ENCODE measurements at places on chromosomes 11 and 22.

DNA sequence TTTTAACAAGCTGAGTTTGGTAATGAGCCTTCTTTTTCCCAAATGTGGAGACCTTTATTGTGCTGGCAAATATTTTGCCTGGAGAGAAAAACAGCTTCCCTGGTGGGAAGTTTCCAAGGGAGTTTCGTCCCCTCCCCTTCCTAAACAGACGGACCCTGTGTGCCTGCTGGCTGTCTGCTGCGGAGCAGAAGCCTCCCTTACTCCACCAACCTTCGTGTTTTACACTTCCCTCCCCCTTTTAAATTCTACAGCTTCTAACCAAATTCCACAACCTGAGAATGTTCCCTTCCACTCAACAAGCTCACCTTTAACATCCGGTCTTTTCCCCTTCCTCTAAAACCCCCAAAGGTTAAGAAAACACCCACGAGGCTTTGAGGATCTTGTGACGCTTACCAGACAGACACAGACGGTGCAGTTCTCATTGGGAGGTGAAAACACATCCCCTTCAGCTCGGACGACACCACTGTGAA, 17.1 kb downstream of the VWCE start:
- no peak for DNase-seq

- peak; percentile 5 for DNase-seq
These were observed 17.7 kb upstream of the OLFML1 start for GRCh38 chr11:7467652-7468051.

GRCh38 chr11:18384157-18384641, 10.2 kb upstream of the LDHA start:
- DNase-seq, result peak; percentile 94

- peak; percentile 78 for DNase-seq
These were observed 740 bp downstream of the FADS1 start for GRCh38 chr11:61815790-61816735.

GRCh38 chr11:128494418-128495332, 92.7 kb downstream of the ETS1 start:
- DNase-seq, result no peak

DNA sequence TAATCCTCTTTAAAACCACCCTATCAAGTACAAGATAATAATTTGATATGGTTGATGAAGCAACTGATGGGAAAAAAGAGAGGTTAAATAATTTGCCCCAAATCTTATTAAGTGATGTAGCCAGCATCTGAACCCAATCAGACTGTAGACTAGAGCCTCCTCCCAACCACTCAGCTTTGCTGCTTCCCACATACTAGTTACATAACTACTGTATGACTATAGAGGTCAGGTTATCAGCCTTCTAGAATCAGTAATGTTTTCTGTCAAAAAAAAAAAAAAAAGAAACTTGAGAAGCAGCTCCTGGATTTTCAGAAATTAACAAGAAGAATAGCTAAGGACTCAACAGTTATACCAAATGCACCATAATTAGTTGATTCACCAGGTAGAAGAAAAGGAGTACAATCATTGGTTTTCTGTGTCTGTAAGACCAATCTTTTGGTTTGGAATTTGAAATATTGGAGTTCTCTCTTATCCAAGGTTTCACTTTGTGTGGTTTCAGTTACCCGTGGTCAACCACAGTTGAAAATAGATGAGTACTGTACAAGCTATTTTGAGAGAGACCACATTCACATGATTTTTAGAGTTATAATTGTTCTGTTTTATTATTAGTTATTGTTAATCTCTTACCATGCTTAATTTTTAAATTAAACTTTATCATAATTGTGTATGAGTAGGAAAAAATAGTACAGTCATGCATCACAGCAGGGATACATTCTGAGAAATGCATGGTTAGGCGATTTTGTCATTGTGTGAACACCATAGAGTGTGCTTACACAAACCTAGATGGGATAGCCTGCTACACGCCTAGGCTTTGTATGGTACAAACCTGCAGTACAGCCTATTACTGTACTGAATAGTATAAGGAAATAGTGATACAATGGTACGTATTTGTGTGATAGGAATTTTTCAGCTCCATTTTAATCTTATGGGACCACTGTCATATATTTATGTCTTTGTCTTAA, 72.2 kb downstream of the PDHX start:
- peak; percentile 24 for DNase-seq

DNA sequence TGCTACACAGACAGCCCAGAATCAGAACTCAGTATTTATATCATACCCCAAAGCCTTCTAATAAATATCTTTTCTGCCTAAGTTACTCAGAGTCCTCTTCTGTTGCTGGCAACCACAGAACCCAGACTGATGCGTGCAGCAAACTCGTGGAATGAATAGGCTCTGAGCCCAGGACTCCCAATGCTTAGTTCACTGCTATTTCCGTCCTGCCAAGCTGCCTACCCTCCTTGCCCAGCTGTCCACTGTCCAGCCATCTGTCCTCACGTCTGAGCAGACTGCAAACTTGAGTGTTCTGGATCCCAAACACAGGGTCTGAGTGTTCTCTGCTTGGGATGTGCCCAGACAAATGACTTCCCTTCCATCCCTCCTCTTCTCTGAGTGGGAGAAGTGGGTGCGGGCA, 19.4 kb downstream of the PTPN5 start:
- DNase-seq, result no peak

DNA sequence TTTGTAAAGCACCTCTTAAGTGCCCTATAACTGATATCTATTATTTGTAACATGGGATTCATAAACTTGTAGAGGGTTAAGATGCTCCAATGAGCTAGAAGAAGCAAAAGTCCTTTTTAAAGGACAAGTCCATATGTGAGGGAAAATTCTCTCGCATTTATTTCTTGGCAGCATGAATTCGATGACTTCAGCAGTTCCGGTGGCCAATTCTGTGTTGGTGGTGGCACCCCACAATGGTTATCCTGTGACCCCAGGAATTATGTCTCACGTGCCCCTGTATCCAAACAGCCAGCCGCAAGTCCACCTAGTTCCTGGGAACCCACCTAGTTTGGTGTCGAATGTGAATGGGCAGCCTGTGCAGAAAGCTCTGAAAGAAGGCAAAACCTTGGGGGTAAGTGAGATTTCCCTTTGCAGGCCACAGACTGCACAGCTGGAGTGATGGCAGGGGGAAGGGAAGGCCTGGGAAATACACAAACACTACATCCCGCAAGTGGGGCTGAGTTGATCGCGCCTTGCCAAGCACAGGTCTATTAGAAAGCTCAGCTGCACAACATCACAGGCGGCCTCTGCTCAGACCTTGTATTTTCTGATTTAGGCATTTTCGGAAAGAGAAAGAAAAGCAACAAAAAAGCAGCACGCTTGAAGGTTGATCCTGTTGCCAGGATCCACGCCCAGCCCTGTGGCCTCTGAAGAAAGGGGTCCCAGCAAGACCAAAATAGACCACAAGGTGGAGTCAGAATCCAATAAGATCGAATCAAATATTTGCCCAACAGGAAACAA, 1.5 kb downstream of the MS4A8 start:
- no peak for DNase-seq

DNA sequence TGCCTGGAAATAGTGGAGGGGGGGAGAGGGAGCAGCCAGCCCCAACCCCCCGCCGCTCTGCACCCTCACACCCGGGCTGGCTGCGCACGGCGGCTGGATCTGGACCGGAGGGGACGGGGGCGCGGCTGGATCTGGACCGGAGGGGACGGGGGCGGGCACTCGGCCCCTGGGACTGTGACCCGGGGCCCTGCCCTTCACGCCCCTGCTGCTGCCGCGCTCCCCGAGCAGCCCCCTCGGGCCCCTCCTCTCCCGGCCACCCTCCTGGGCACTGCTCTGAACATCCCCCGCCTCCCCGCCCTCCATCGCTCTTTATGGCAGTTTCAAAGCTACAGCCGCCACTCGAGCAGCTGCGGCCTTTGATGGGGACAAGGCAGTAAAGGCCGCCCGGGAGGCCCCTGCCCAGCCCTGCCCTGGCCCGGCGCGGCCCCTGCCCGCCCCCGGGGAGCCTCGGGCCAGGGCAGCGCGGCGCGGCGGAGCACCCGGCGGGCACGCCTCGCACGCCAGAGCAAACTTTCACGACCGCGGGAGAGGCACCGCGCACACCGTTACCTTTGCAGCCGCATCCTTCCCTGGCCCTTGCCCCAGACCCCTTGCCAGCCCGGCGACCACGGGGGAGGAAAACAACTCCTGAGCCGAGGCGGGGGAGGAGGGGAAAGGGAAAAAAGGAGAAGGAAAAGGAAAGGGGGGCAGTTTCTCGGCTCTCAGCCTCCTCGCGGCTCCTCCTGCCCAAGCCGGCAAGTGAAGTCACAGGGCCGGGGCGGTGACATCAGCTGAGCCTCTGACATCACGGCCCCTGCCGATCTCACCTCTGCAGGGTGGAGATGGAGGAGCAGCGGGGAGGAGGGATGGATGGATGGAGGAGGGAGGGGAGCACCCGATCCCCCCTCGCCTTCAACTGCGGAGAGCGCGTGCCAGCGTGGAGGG, 13.1 kb upstream of the TCF20 start:
- no peak for DNase-seq

DNA sequence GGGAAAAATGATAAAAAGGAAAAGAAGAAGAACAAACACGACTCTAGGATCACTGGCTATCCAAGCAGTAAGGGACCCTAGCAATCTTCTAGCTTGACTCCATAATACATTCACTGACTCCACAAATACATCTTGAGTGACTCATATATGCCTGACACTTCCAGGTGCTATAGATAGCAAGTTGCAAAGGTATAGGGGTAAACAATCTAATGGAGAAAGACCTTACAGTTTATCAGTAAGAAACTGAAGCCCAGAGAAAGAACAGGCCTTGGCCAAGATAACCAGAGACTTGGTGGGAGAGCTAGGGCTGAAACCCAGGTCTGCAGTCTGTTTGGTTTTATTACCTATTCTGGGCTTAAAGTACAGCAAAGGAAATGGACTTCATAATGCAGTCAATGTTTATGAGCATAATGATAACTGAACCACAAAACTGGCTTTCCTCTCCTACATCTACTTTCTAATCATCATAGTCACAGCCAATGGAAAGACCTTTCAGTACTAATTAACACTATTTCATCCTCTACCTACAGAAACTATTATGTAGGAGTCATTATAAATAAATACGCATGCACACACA, 19.7 kb upstream of the SLC5A1 start:
- no peak for DNase-seq

DNA sequence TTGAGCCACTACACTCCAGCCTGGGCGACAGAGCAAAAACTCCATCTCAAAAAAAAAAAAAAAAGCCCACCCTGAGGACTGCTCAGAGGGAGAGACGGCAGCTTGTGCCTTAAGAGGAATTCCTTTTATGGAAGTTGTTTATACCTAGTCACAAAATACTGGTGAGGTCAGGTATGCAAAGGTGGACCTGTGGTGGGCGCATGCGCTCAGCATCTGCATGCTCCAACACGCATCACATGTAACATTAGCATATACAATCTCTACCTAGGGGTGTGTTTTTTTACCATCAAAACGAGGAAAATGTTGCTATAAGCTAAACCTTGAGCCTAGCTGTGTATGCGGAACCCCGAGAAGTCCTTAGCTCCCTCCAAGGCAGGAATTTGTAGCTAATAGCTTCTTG, 6.8 kb upstream of the SART1 start:
- no peak for DNase-seq

DNA sequence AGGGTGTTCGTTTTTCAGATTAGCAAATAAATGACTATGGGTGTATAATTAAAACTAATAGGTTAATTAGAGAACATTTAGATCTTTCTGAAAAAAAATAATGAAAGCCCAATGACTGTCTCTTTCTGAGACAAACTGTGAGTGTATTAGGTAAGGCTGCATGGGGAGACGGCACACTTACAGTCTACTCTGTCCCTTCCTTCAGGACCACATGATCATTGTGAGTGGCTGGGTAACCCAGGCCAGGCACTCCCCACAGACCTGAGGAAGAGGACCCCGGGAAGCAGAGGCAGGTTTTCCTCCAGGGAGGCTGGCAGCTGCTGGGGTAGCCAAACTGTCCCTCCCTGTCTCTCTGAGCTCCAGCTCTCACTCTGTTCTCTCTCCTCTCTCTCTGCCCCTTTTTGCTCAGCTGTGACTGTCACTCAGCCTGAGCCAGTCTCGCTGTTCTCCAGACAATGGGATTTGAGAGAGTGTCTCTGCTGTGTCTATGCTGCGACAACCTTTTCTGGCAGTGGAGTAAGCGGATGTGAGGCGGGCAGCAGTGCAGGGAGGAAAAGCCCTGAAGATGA, 83.1 kb upstream of the NCAM1 start:
- DNase-seq, result no peak

GRCh38 chr22:25692397-25693267, 49.4 kb upstream of the MYO18B start:
- DNase-seq, result no peak

- DNase-seq, result no peak
These were observed 57.6 kb downstream of the LIF start for GRCh38 chr22:30188911-30189310.

GRCh38 chr11:6755303-6755952, 16.3 kb downstream of the OR2AG2 start:
- DNase-seq, result peak; percentile 25

- no peak for DNase-seq
These were observed 9.7 kb upstream of the PIK3IP1 start for GRCh38 chr22:31302006-31302405.

GRCh38 chr22:20549232-20549841, 41.9 kb downstream of the MED15 start:
- peak; percentile 64 for DNase-seq

GRCh38 chr11:129275828-129276227, 83.7 kb upstream of the ARHGAP32 start:
- DNase-seq, result no peak

DNA sequence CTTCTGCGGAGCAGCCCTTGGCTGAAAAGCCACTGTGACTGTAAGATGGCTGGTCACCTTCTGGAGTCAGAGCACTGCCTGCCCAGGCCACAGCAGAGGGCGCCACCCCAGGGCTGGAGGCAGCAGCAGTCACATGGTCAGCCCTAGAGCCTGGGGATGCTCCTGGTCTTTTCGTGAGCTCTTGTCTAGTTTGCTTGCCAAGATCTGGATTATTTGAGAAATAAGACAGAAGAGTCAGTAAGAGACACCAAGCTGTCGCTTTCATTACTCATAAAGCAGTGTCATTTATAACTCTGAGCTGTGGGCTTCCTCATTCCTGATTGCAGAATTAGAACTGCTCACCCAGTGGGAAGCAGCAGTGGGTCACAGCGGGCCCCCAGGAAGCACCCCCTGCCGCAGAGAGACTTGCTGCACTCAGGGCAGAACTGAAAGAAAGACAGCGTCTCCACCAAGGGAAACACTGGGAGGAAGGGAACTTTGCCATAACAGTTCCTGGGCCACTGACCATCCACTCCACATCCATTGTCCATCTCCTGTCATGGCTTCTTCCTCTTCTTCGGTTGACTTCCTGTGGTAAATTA, 56.7 kb downstream of the PPP6R2 start:
- no peak for DNase-seq

DNA sequence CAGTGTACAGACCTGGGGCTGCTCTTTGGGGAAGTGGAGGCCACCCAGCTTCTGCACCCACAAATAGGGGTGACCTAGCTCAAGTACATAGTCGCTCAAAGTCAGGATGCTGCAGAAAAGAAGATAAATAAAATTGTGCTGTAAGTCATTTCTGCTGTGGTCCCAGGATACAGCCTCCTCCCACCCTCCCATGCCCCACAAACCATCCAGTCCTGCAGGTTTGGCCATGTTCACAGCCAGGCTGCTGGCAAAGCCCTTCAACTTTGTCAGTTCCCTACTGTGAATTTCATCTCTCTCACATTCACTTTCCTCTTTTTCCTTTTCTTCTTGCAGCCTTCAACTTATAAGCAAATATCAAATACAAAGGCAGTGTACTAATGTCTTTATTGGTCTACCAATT, 33.6 kb downstream of the THOC5 start:
- no peak for DNase-seq

- peak; percentile 45 for DNase-seq
These were observed 16.9 kb upstream of the PEX26 start for GRCh38 chr22:18060646-18061620.

- peak; percentile 79 for DNase-seq
These were observed 45.7 kb downstream of the TRIOBP start for GRCh38 chr22:37742376-37743171.

GRCh38 chr11:62909107-62909894, 11.9 kb downstream of the CHRM1 start:
- DNase-seq, result peak; percentile 80
